NCI-H146 (cell line): ENCODE measurements at places on chromosomes 5 and 9.

- DNase-seq, result no peak
Observed at GRCh38 chr5:76692274-76692540, 23.7 kb upstream of the F2R start.

- no peak for DNase-seq
Observed at GRCh38 chr9:88256216-88256615, 117.9 kb upstream of the SPATA31C2 start.

DNA sequence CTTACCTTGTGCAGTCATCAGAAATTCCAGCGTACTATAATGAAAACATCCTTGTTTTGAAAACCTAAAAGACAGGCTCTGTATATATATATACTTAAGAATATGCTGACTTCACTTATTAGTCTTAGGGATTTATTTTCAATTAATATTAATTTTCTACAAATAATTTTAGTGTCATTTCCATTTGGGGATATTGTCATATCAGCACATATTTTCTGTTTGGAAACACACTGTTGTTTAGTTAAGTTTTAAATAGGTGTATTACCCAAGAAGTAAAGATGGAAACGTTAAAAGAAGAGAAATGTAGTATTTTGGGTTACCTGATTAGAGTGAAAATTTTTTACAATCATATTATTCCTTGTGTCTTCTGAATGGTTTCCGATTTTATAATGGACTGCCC lies 131.4 kb downstream of the CDH6 start:
- DNase-seq, result no peak

- DNase-seq, result no peak
Observed at GRCh38 chr5:132254321-132254977, 3.0 kb upstream of the PDLIM4 start.

- DNase-seq, result no peak
Observed at GRCh38 chr5:88438006-88438405, 169.4 kb upstream of the TMEM161B start.

DNA sequence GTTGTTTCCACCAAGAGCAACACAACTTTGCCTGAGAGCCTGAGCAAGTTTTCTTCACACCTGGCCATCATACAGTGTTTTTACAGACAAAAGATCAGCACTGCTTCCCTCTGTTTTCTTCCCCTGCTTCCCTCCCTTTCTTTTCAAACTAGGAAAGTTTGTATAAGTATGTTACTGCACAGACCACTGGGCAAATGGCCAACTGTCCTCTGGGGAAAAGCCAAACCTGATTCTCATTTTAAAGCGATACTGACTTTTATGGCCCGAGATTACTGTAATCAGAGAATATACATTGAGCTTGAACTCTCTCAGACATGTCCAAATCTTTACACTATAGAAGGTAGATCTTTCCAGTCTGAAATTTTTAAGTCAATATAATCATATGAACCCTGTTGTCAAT lies 415.0 kb downstream of the NFIB start:
- DNase-seq, result no peak

GRCh38 chr5:153658149-153658548 lies 167.7 kb downstream of the GRIA1 start:
- peak; percentile 62 for DNase-seq

- no peak for DNase-seq
Observed at GRCh38 chr9:125594223-125594610, 112.8 kb downstream of the MAPKAP1 start.

DNA sequence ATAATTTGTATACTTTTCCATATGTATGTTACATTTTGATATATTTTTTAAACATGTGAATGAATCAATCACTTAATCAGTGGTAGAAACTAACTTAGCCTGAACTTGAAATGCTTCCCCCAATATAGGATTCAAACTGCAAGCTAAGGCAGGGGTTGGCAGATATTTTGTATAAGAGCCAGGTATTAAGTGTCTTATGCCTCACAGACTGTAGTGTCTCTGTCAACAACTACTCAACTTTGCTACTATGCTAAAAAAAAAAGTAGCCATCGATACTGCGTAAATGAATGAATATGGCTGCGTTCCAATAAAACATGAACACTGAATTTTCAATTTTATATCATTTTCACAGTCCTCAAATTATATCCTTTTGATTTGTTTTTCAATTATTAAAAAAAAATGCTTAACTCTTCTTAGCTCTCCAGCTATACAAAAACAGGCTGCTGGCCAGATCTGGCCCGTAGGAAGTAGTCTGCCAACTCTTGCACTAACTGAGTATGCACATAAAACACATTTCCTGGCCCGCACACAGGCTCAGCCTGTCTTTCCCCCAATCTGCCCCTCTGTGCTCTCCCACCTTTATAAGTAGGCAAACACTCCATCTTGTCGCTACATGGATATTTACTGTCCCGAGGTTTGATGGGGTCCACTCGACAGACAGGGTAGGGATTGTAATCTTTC lies 91.8 kb downstream of the SAXO1 start:
- DNase-seq, result no peak

GRCh38 chr5:171826132-171826531 lies 40.5 kb downstream of the SMIM23 start:
- no peak for DNase-seq

GRCh38 chr5:143635146-143635752 lies 176.7 kb upstream of the HMHB1 start:
- DNase-seq, result no peak

- no peak for DNase-seq
Observed at GRCh38 chr9:121788686-121789366, 137.4 kb downstream of the DAB2IP start.

DNA sequence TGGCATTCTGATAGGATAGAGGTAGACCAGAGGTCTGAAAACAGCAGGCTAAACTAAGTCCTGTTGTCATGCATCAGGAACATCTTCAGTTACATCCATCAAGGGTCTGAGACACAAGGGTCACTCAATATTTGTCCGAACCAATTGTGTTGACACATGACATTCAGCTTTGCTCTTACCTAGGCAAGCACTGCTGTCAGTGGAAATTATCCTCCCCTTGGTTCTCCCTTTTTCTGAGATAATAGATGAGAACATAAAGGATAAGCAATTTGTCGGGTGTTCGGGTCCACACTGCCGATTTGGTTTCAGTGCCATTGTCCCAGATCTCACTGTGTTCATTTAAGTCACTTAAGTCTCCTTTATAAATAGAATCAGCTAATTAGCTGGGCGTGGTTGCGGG lies 148.3 kb upstream of the MSX2 start:
- no peak for DNase-seq

GRCh38 chr5:14958188-14958587 lies 86.6 kb upstream of the ANKH start:
- no peak for DNase-seq

- DNase-seq, result no peak
Observed at GRCh38 chr5:135735831-135736230, 98.6 kb upstream of the SLC25A48 start.

DNA sequence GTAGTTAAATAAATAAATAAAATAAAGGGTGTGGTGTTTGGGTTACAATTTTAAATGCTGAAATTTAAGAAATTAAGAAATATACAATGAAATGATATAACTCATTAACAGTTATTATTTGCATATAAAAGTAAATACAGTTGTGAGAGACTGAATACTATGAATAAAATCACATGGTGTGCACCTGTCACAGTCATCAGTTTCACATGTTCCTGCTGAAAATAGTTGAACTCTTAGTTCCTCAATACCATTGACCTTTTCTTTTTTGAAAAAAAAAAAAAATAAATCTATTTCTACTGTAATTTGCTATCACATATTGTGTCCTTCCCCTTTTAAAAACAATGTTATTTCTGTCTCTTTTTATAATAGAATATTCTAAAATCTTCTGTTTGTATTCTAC lies 130.9 kb upstream of the CHD1 start:
- DNase-seq, result no peak

- DNase-seq, result no peak
Observed at GRCh38 chr9:108410161-108410560, 445.6 kb downstream of the ACTL7B start.

GRCh38 chr9:37218800-37219425 lies 98.5 kb downstream of the ZCCHC7 start:
- no peak for DNase-seq

DNA sequence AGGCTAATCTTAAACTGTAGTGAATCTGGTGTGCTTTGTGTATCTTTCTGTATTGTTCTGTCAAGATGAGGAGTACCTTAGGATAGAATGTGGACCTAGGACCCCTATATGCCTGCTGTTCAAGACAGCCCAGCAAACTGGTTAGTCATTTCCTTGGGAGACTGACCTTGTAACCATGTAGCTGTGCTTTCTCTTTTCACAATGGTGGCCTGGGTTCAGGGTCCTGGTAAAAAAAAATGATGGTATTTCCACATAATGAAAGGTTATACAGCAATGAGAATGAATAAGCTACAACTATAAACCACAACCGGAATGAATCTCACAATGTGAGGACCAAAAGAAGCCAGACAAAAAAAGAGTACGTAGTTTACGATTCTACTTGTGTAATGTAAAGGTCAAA lies 36.4 kb upstream of the F2RL1 start:
- no peak for DNase-seq

DNA sequence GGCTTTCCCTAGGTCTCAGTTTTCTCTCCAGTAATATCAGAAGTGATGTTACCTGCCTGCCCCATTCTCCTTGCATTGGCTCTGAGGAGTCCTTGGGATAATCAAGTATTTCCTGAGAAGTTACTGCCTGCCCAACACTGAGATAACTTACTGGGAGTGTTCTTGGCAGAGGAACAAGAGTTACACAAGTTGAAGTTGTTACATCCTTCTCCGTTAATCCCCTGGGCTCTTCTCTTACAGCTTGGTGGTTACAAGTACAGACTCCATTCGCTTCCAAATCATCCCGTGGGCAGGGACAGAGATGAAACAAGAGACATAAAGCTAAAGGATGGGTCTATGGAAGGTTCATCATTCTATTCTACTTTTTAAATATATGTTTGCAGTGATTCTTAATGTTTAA lies 74.1 kb upstream of the SAP30L start:
- no peak for DNase-seq

DNA sequence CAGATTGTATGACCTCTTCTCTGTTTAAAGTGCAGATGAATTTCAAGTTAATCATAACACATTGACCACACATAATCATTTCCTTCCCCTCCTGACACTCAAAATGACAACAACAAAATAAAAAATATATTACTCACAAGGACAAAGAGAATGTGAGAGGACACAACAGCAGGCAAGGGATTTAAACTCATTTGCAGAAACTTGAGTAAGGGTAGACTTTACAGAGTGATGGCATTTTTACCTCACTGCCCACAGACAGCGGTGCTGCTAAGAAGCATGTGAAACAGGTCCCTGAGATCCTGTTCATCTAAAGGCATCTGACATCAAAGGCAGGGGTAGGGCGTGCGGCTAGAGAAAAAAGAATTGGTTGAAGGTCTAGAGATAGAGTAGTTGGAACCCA lies 99.0 kb downstream of the TRIM36 start:
- no peak for DNase-seq

DNA sequence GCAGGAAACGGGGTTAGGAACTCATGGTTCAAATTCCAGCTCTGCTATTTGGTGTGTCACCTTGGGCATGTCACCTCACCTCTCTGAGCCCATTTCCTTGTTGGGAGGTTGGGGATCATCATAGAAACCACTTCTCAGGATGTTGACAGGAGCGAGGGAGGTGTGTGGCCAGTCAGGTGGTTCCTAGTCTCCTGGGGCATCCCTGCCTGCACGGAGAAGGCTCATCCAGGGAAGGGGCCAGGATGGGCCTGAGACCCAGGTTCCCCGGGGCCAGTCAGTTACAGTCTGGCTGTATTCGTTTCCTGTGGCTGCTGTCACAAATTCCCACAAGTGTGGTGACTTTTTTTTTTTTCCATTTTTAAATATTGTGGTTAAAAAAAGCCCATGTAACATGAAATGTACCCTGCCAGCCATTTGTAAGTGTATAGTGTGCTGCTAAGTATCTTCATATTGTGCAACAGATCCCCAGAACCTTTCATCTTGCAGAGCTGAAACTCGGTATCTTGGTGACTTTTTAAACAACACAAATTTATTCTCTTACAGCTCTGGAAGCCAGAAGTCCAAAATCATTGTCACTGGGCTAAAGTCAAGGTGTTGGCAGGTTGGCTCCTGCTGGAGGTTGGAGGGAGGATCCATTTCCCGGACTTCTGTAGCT lies 78.7 kb upstream of the UNC5A start:
- no peak for DNase-seq

- DNase-seq, result no peak
Observed at GRCh38 chr9:92550765-92551164, 15.0 kb upstream of the ECM2 start.

DNA sequence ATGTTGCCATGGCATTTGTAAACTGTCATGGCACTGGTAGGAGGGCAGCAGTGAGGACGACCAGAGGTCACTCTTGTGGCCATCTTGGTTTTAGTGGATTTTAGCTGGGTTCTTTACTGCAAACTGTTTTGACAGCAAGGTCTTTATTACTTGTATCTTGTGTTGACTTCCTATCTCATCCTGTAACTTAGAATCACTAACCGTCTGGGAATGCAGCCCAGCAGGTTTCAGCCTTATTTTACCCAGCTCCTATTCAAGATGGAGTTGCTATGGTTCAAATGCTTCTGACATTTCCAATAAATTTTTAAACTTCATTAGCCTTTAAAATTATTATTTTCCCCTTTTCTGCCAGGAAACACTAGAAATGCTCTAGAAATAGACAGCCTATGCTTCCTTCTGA lies 839.1 kb downstream of the NR2F1-AS1 start:
- DNase-seq, result no peak

GRCh38 chr9:113931140-113931539 lies 55.0 kb downstream of the ZNF618 start:
- DNase-seq, result no peak

DNA sequence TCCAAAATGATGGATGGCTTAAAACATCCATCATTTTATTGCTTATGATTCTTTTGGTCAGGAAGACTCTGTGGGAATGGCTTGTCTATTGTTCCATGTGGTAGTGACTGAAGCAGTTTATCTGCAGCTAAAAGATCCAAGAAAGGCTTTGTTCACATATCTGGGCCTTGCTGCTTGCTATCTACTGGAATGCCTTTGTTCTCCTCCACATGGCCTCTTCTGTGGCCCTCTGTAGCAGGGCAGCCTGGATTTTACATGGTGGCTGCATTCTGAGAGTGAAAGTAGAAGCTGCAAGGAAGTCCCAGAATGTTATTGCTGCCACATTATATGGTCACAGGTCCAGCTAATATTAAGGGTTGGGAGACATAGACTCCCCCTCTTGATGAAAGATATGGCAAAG lies 35.1 kb downstream of the DMXL1 start:
- DNase-seq, result no peak

- no peak for DNase-seq
Observed at GRCh38 chr9:133113949-133114885, 6.8 kb downstream of the RALGDS start.

GRCh38 chr5:878125-878524 lies 14.5 kb downstream of the BRD9 start:
- DNase-seq, result no peak

DNA sequence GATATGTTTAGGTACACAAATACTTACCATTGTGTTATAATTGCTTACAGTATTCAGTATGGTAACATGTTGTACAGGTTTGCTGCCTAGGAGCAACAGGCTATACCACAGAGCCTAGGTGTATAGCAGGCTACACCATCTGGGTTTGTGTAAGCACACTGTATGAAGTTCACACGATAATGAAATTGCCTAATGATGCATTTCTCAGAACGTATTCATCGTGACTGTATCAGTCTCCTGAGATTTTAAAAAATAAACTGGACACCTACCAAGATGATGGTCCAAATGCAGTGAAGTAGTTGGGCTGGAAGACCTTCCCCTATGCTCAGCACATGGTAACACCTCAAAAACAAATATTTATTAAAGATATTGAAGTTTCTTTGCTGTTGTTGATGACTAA lies 103.3 kb upstream of the NFIB start:
- DNase-seq, result no peak

- no peak for DNase-seq
Observed at GRCh38 chr5:79936002-79936645, 54.9 kb downstream of the MTX3 start.

- DNase-seq, result peak; percentile 67
Observed at GRCh38 chr9:8857068-8857925, 1057.7 kb upstream of the DMAC1 start.
